CD4-positive, alpha-beta T cell treated with Interleukin-21 for 1 hour (primary cell): ENCODE measurements at places on chromosomes 13 and 19.

- no peak for DNase-seq
These were observed 22.5 kb downstream of the PABPC3 start for GRCh38 chr13:25118378-25118905.

GRCh38 chr19:54133312-54133956 lies 4.1 kb upstream of the CNOT3 start:
- DNase-seq = no peak

DNA sequence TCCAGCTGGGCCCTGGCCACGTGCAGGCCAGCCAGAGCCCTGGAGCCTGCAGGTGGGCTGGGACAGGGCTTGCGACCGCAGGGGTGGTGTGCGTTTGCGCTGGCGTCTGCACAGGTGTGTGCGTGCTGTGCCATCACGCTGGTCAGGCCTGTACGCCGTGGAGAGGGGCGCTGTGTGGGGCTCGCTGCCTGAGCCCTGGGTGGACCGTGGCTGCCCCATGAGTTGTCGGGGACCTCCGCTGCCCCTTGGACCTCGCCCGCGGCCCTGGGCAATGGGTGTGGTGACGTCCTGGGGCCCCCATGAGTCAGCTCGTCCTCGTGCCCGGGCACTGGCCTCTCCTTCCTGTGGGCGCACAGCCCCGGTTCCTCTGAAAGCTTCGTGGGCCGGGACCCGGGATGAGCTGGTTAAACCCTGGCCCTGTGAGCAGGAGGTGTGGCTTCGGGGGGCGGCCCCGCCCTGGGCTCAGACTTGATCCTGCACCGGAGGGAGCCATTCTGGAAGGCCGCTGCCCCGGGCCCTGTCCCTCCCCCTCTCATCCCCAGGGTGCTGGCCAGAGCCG lies 6.8 kb downstream of the CSNK1G2 start:
- DNase-seq = no peak

GRCh38 chr19:10554760-10555609 lies 10.8 kb downstream of the KRI1 start:
- no peak for DNase-seq

DNA sequence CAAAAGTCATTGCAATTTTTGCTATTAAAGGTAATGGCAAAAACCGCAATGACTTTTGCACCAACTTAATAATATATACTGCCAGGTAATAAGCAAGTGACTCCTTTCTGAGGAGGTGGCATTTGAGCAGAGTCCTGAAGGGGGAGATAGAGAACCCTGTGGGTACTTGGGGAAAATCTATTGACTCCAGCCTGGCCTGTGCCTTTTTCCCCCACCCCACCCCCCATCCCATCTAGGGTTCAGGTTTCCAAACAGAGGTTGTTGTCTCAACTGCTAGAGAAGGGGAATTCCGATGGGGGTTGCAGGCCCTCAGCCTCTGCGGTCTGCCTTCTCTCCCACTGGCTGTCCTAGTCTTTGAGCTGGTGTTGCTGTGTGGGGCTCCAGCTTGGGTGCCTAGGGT lies 11.5 kb downstream of the S1PR2 start:
- peak; percentile 67 for DNase-seq

GRCh38 chr13:110297766-110298504 lies 9.0 kb downstream of the COL4A1 start:
- no peak for DNase-seq

DNA sequence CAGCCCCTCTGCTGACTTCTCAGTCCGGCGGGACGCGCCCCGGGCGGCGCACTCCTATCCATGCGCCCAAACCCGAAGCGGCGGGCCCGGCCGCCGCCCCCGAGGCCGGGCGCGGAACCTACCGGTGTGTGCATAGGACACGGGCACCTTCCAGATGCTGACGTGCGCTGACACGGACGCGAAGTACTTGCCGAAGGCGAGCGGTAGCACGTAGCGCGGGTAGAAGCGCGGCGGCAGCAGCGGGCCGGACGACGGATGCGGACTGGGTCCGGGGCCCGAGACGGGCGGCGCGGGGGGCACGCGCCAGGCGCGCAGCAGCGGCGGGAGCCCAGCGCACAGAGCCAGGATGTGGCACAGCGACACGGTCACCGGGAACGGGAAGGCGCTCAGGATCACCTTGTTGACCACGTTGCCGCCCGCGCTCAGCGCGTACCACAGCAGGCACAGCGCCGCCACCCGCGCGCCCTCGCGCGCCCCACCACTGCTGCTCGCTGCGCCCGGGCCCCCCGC lies 338 bp downstream of the SLC35E1 start:
- peak; percentile 48 for DNase-seq

DNA sequence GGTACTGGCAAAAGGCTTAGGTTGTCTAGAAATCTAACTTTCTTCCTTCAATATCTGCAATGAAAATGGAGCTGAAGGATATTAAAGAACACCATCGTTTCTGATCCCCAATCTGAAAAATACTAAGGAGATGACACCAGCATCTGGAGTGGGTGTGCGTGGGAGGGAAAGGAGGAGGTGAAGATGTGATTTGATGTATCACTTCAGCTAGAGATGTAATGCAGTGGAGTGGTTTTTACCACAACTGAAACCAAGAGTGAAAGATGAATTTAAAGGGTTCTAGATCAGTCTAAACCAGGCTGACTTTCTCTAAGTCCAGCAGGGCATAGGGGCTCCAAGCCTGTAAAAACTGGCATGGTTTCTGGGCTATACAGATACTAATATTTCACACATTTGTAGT lies 148.4 kb downstream of the AKAP11 start:
- no peak for DNase-seq

DNA sequence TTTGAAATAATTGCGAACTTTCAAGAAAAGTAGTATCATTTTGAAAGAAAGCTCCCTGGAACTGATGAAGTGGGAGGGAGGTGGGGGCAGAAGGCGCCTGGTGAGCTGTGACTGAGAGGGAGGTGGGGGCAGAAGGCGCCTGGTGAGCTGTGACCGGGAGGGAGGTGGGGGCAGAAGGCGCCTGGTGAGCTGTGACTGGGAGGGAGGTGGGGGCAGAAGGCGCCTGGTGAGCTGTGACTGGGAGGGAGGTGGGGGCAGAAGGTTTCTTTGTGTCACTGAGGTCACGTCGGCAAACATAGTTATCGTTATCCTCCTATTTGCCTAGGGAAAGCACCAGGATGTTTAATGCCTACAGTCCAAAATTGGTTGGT lies 24.2 kb downstream of the C2CD4C start:
- no peak for DNase-seq

GRCh38 chr13:66914155-66914554 lies 316.0 kb downstream of the PCDH9 start:
- DNase-seq = no peak

GRCh38 chr13:103218253-103218652 lies 152.0 kb upstream of the SLC10A2 start:
- no peak for DNase-seq

- peak; percentile 36 for DNase-seq
These were observed 5.1 kb downstream of the IGFLR1 start for GRCh38 chr19:35736913-35737886.

DNA sequence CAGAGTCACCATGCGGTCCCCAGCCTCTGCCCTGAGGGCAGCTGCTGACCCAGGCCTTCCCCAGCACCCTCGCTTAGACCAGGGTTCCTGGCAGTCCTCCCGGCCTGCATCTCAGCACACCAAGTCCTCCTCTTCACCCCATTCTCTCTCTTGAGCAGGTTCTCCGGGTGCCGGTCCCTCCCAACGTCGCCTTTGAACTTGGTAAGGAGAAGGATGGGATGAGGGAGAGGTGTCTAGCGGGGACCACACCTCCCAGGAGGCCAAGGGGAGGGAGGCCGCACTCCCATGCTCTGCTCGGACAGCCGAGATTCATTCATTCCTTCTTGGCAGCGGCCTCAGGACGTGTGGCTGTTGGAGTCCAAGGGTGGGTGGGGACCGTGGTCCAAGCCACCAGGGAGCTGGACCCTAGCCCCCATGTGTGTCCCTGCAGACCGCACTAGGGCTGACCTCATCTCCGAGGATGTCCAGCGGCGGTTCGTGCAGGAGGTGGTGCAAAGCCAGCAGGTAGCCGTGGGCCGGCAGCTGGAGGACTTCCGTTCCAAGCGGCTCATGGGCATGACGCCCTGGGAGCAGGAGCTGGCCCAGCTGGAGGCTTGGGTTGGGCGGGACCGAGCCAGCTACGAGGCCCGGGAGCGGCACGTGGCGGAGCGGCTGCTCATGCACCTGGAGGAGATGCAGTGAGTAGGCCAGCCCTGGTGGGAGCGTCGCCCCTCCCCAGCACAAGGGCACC lies 9.4 kb downstream of the ARHGEF1 start:
- no peak for DNase-seq

DNA sequence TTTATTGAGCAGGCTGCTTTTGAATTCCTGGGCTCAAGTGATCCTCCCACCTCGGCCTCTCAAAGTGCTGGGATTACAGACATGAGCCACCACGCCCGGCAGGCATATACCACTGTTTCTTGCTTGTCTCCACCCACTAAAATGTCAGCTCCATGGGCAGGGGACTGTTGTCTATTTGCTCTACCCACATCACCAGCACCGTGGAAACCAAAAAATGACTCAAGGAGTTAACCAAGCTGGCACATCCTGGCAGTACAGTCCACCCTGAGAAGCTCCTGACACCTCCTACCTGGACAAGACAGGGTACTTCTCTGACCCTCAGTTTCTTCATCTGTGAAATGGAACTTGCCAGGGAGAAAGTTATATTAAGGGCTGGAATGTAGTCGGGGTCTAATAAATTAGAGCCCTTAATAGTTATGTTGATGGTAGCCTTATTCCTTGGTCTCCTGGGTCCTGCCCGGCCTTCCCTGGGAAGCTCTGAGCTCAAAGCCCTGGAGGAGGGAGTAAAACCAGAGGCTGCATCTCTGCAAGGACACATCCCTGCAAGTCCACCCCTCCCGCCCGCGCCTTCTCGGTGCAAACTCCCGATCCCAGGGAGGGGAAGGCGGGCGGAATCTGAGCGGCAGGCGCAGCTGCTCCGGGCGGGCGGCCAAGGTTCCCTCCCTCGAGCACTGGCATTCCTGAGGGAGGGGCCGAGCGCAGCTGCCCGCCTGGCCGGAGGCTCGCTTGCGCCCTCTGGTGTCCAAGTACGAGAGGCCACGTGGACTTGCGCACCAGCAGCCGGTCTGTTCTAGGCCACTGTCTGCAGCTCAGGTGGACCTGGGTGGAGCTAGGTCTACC lies 14.1 kb downstream of the RDH8 start:
- peak; percentile 77 for DNase-seq

GRCh38 chr13:95243207-95243606 lies 58.0 kb downstream of the ABCC4 start:
- DNase-seq = no peak

DNA sequence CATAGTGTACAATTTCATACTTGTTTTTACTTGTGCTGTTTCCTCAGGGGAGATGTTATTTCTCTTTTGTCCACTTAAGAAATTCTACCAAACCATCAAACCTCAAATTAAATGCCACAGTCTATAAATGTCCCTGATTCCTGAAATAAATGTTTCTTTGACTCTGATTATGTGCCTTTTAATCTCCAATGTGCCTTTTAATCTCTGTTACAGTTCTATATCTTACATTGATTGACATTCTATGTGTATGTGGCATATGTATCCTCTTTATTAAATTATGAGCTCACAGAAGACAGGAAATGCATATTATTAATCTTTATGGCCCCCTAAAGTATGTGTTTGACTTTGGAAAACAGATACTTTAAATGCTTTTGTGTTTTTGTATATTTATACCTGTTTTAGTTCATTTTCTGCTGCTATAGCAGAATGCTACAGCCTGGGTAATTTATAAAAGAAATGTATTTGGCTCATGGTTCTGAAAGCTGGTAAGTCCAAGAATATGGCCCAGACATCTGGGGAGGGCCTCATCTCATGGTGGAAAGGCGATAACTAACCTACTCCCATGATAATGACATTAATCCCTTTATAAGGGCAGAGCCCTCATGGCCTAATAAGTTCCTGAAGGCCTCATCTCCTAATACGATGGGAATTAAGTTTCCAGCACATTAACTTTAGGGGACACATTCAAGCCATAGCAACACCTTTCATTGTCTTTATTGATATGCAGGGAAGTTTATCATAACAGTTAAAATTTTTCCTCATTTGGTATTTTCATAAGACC lies 403.9 kb downstream of the LIG4 start:
- DNase-seq = no peak

DNA sequence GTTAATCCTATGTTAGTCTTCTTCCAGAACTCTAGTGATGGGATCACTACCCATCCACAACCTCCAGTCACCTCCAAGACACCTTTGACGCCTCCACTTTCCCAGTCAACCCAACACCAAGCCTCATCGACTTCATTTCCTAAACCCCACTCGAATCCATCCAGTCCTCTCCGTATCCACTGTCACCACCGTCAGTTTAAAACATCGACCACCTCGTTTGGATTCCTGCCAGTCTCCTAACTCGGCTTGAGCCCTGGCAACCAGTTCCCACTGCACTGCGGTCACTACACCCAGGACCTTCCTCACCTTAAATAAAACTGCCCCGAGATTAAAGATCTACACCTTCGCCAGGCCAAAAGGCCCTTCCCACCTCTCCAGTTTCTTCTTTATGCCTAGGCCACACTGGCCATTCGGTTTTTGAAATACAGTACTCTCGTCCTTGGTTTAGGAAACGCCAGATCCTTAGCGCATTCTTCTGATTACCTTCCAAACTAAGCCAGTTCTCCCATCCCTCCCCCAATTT lies 1.2 kb downstream of the MTIF3 start:
- peak; percentile 13 for DNase-seq

DNA sequence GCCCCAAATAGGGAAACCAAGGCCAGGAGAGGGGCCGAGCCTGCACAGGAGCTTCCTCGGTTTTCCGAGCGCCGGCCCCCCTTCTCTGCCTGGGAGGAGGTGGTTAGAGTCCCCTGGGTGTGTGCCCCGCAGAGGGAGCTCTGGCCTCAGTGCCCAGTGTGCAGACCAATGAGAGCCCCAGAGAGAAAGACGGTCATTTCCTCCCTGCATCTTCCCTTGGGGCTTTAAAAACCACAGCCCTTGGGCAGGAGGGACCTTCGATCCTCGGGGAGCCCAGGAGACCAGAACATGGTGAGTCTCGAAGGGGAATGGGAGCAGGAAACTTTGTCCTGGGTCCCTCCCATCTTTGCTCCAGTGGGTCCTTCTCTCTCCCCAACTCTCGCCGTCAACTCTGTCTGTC lies at the start of gene C5AR1:
TSS of gene C5AR1 (plus strand) at position 254 of the 400 bp plus-strand sequence. CDS start at position 289, 35 bp downstream.
- no peak for DNase-seq

- no peak for DNase-seq
These were observed 3.5 kb downstream of the MYO9B start for GRCh38 chr19:17078920-17079709.

- no peak for DNase-seq
These were observed 180.2 kb upstream of the TSC22D1 start for GRCh38 chr13:44756276-44756810.

- no peak for DNase-seq
These were observed 147.7 kb downstream of the TM9SF2 start for GRCh38 chr13:99648927-99649326.

GRCh38 chr13:40429706-40430545 lies 236.5 kb downstream of the FOXO1 start:
- no peak for DNase-seq

- peak; percentile 10 for DNase-seq
These were observed 27.1 kb downstream of the PIBF1 start for GRCh38 chr13:72808917-72809500.

GRCh38 chr13:47480121-47480520 lies 521.0 kb downstream of the SUCLA2 start:
- no peak for DNase-seq

DNA sequence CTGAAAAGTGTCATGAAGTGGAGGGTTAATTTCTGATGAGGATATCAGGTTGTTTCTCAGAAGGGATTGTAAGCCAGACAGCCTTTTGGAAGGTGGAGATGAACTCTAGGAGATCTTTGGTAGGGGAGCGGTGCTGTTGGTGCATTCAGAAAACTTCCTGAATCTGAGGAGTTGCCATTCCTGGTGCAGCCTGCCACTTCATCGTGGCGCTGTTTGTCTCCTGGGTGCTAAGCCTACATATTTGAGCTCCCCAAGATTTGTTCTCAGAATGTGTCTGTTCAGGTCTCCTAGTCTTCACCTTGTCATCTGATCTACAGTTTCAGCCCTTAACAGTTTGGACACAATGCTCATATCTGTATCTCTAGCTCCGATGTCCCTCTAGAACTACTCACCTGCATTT lies 285.6 kb downstream of the MTUS2 start:
- DNase-seq = no peak
